ENCODE measurements at places on chromosomes 2 and 18.

GRCh38 chr2:60335533-60336237, 217.8 kb downstream of the BCL11A start:
- DNase-seq: no peak

- no peak for DNase-seq
Measured at GRCh38 chr2:62727259-62727867, 21.9 kb downstream of the EHBP1 start.

DNA sequence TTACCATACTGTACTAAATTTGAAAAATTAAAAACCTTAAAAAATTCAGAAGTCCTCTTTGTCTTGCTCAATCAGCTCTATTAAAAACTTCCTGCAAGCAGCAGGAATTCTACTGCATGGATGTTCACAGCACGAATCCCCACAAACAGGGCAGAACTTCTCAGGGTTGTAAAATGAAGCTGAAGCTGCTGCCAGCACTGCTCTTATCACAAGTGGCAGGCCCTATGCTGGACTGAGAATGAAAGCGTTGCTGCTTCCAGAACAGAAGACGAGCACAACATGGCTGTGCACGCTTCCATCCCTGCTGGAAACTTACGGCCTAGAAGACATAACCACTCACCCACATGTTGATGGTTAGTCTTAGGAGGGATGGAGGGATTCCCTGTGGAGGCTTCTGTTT, 134.0 kb downstream of the RAB3GAP1 start:
- no peak for DNase-seq

- DNase-seq: no peak
Measured at GRCh38 chr2:183487326-183487725, 363.1 kb downstream of the NUP35 start.

DNA sequence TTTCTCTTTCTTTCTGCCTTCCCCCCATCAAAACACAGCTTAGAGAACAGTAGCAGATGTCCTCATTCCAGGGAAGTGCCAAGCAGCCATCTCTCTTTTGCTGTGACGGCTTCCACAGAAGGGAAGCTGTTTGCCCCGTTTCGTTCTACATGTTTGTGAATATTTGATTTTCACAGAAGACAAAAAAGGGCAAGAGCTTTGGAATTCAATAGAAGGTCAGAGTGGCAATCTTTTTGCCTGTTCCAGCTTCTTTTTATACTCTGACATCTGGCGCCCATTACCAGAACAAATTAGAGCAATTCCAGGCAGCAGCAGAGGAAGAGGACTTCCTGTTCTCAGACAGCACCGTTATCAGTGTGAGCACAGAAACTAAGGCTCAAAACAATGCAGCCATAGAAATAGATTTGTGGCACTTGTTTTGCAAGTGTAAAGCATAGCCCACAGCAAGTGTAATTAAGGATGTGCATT, 79.0 kb upstream of the CDH19 start:
- DNase-seq: no peak

- no peak for DNase-seq
Measured at GRCh38 chr2:6352906-6353515, 512.7 kb downstream of the CMPK2 start.

- no peak for DNase-seq
Measured at GRCh38 chr18:31634331-31634713, 42.6 kb downstream of the TTR start.

DNA sequence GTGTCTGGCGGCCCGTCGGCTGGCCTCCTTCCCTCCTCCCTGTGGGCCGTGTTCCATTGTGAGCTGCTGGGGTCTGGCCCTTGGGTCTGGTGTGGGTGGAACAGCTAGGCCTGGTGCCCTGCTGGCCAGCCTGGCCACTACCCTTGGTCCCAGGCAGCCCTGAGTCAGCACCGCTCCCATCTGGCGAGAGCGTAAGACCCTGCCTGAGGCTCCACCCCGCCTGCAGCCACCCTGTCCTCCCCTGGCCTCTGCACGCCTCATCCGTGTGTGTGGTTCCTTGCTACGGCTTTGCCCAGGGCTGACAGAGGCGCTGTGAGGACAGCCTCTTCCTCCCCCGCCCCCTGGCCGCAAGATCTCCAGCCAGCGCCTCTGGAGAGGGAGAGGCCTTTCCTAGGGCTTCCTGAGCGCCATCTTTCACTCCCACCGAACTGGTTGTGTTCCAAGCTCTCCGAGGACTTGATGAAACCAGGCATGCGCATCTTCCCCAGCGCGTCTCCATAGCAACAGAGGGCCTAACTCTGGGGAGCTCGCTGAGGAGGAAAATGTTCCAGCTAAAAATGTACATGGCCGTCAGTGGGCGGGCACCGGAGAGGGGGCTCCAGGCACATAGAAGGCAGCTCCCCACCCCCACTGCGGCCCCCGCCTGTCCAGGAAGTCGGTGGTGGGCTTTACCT, 83.0 kb downstream of the STPG4 start:
- no peak for DNase-seq

DNA sequence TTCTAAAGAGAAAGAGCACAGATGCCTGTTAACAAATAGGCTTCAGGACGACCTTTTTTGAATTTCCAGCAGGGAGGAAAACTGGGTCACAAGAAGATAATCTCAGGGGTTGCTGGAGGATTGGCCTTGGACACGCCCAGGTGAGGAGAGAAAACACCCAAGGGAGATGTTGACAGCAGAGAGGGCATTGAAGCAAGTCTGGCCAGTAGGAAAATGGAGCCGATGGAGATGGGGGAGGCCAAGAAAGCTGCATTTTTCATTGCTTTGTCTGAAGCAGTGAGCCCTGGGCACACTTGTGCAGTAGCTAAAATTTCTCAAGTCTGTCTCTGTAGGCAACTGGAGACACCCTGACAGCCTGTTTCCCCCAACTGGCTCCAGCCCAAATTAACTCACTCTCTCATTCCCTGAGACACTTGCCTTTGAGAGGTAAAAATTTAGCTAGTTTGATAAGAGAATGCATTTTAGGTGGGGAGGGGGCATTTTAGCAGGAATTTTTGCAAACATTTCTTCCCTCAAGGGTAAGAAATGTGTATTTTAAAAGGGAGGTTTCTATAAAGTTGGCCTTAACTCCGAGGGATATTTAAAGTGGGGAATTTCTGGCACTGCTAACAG, 165.5 kb downstream of the TGIF1 start:
- DNase-seq: no peak

DNA sequence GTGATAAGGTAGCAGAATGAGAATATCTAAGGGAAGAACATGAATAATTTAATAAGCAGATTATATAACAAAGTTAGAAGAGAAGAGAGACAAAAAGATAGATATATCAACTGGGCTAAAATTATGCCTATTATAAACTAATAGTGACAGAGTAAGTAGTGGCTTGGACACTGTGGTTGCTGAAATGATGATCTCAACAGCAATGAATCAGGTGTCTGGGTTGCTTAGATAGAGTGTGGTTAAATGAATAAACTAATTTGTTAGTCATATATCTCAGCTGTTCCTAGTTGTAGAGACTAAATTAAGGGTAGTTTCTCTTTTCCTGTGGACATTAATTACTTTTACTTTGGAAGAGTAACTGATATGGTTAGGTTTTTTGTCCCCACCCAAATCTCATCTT, 1485.4 kb upstream of the CELF4 start:
- DNase-seq: no peak

DNA sequence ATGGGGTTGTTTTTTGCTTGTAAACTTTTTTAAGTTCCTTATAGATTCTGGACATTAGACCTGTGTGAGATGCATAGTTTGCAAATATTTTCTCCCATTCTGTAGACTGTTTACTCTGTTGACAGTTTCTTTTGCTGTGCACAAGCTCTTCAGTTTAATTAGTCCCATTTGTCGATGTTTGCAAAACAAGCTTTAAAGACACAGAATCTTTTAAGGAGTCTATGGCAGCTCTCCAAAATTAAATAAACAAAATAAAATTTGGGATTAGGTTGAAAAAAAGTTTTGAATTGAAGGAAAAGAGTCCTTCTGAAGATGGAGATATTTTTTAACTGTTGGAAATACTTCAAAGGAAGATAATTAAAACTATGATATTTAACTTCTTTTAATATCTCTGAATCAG, 88.8 kb downstream of the MAP3K20 start:
- no peak for DNase-seq

DNA sequence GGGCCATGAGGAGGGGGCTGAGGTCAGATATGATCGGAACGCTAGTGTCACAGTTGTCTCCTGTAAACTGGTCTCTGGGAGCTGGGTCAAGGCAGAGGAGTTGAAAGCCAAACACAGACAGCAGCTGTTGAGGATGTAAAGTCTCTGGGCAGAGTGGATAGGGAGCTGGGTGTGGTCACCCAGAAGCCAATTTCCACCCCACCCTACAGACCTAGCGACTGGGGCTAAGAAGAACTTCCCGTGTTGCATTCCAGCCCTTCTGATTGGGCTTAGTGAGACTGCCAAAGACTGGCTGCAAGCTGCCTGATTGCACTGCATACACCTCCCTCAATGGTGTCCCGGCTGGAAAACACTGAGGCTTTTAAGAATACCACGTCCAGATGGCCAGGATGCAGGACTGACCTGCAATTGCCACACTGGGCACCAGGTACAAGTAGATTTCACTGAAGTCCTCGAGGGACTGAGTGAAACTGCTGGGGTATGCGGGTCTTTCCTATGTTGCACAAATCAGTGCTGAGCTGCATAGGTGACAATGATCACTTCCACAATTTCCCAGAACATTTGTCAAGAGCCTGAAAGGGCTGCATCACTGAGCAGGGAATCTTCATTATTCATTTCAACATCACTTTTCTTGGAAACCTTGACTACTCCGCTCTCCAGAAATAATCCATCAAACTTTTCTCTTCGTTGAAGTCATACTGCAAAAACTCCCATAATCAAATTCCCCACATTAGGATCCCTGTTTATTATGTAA, 43.1 kb upstream of the EML4 start:
- no peak for DNase-seq

- DNase-seq: no peak
Measured at GRCh38 chr2:79604748-79605147, 91.9 kb downstream of the CTNNA2 start.

GRCh38 chr18:24112874-24113615, 25.8 kb upstream of the CABYR start:
- no peak for DNase-seq

DNA sequence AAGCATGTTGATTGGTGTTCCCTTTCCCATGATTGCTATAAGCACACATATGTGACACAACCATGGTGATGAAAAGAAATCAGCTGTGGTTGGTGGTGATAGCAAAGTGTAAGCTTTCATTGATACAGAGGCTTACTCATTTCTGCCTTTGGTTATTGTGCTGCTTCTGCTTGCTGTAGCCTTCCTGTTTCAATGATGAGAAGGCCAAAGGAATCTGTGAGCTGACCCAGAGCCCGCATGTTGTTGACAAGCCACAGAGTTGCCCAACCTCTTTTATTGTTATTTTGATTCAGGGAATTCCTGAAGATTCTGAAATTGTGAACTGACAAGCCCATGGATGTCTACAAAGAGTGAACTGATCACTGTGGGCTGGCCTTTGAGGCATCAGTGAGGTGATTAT, 164.4 kb downstream of the TMEFF2 start:
- no peak for DNase-seq

GRCh38 chr18:8272254-8272653, 337.0 kb upstream of the RAB12 start:
- DNase-seq: no peak

DNA sequence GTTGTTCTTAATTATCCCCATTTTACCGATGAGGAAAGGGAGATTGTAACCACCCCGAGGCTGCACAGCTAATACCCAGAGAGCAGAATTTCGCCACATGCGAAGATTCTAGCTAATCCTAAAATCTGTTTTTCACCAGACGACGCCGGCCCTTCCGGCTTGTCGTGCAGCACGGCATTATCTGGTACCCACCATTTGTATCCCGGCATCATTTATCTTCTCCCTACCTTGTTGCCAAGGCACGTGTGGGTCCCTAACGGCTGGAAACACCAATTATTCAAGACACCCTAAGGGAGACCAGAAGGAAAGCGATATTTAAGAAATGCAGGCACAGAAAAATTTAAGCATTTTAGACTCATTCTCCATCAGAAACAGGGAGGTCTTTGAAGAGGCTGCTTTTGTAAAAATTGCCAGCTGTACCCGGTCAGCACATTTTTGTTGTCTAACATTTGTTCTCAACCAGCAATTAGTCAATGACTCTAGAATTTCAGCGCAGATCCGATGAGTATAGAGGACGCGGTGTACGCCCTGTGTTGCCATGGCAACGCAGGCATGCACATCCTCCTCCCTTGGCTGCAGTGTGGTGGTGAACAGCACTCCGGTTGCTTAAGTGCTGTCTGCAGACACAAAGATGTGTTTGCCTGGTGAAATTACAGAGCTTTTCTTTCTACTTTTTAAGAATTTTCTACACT, 111.6 kb downstream of the AGAP1 start:
- no peak for DNase-seq

DNA sequence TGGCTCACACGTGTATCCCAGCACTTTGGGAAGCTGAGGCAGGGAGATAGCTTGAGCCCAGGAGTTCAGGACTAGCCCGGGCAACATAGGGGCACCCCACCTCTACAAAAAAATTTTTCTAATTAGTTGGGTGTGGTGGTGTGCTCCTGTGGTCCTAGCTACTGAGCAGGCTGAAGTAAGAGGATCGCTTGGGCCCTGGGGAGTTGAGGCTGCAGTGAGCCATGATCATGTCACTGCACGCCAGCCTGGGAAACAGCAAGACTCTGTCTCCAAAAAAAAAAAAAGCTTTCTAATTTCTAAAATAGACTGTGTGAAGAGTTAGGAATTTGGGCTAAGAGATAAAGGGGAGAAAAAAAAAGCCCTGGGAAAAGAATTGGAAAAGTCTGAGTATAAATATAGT, 51.9 kb upstream of the NAB1 start:
- no peak for DNase-seq

DNA sequence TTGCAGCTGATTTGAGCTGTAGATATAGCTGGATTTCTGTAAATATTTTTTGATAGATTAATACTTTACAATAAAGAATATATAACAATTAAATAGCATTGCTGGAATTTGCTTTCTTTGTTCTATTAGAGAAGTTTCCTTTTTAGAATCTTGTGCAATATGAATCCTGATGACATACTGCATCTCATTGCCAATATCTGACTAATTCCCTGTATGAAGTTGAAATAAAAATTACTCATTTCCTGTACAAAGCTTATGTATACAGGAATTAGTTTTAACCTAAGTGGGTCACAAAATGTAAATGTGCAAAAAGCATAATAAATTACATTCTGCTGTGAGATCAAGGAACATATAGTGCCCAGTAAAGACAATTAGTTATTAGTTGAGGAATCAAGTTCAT, 72.8 kb upstream of the TMEFF2 start:
- DNase-seq: no peak

DNA sequence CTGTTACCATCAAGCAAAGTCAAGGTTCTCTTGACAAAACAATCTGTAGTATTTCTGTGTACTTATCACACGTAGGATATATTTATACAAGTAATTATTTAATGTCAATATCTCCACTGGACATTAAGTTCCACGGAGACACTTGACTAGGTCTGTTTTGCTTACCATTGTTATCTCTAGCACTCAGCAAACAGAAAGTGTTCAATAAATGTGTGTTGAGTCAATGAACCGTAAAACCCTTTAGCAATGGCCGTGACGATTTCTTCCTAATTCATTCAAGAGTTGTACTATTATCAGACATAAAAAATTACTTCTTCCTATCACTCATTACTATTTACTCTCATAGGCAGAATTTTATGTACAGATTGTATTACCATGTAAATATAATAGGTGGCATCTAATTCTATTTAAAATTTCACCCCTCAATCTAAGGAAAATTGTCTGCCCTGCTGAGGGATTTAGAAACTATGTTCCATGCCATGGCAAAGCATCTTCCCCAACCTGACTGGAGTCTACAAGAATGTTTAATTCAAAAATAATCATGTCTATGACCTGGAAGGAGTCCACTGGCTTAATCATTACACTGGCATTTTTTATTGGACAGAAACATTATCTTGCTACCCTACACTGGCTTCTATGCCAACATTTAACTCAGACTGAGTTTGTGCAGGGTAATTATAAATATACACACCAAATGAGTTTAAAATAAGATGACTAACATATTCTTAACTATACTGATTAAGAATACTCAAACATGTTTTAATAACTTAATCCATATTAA, 301.9 kb downstream of the ZEB2 start:
- DNase-seq: no peak
